ENCODE measurements at places on chromosomes 4 and X.
A peak's percentile ranks its signal among the peaks of the same experiment; 100 is the strongest.

DNA sequence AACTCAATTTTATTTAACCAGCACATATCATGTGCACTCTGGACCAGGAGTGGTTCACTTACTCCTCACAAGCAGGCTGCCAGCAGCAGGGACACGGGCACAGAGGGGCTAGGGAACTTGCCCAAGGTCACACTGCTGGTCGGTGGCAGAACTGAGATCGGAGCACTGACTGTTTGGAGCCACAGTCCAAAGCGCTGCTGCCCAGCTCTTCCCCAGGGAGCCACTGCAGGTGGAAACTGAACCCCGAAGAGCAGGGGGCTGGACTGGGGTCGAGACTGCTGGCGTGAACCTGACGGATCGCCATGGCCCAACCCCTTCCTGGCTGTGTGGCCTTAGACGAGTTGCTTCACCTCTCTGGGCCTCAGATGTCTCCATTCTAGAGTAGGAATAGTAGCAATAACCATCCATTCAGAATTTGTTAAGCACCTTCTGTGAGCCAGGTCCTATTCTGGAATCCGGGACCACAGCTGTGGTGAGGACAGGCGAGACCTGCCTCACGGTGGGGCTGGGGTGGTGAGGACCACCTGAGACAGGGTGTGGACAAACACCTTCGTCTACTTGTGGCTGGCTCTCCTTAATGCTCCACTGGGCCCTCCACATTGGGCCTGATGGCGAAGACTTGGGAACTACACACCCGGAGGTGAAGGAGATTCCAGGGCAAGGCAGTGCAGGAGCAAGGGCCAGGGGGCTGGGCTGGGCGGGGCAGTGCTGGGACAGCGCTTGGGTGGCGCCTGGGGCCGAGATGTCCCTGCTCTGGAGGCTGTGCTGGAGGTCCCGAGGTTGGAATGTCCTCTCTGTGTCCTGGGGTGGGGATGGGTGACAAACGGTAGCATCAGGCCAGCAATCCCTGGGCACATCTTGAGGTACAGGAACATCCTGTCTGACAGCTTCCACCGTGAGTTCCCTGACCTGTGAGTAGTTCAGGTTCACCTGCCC lies 32.0 kb upstream of the KIAA0232 start:
- peak; percentile 20 for DNase-seq
- H3K4me3 ChIP-seq = no peak overlapping the region
- peaks cover 41% of the 10 kb centered on the region for H3K4me1 ChIP-seq
- H3K36me3 ChIP-seq = no peaks in the 10 kb centered on the region

GRCh38 chr4:30744957-30745640 lies 24.9 kb downstream of the PCDH7 start:
- no peaks in the 10 kb centered on the region for H3K27me3 ChIP-seq
- H3K4me3 ChIP-seq = no peak overlapping the region
- no peaks in the 10 kb centered on the region for H3K36me3 ChIP-seq
- H3K27ac ChIP-seq = no peak overlapping the region

- no peaks in the 10 kb centered on the region for H3K4me1 ChIP-seq
- H3K4me3 ChIP-seq = no peak overlapping the region
- H3K36me3 ChIP-seq = no peaks in the 10 kb centered on the region
- no peaks in the 10 kb centered on the region for H3K27me3 ChIP-seq
- no peak overlapping the region for H3K27ac ChIP-seq
Measured at GRCh38 chrX:26873736-26874135, 589.4 kb downstream of the PPP4R3C start.

DNA sequence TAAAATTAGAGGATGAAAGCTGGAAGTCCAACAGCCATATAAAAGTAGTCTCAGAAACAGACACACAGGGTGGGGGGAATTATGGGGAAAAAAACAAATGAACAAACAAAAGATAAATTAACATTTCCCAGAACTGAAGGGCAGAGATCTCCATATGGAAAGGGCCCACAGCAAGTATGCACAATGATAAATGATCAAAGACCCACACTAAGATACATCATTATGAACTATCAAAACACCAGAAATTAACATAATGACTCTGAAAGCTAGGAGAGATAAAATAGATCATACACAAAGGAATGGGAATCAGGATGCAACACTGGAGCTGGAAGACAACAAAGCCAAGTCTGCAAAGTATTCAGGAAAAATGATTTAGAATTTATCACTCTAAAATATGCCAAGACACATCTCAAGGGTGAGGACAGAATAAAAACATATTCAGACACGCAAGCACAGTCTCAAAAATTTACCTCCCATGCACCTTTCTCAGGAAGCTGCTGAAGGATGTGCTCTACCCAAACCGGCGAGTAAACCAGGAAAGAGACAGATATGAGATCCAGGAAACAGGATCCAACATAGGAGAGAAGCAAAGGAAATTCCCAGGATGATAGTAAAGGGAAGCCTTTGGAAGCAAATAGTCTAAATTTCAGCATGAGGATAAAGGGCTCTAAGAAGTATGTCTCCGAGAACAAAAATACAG lies 30.7 kb upstream of the KCNE5 start:
- H3K27me3 ChIP-seq = no peaks in the 10 kb centered on the region
- no peak overlapping the region for H3K27ac ChIP-seq
- no peaks in the 10 kb centered on the region for H3K4me1 ChIP-seq

GRCh38 chrX:21972721-21973120 lies 32.2 kb downstream of the SMS start:
- no peak overlapping the region for H3K4me3 ChIP-seq
- peaks cover 18% of the 10 kb centered on the region for H3K4me1 ChIP-seq
- H3K27ac ChIP-seq = peak overlapping the region; percentile 39
- DNase-seq = no peak

DNA sequence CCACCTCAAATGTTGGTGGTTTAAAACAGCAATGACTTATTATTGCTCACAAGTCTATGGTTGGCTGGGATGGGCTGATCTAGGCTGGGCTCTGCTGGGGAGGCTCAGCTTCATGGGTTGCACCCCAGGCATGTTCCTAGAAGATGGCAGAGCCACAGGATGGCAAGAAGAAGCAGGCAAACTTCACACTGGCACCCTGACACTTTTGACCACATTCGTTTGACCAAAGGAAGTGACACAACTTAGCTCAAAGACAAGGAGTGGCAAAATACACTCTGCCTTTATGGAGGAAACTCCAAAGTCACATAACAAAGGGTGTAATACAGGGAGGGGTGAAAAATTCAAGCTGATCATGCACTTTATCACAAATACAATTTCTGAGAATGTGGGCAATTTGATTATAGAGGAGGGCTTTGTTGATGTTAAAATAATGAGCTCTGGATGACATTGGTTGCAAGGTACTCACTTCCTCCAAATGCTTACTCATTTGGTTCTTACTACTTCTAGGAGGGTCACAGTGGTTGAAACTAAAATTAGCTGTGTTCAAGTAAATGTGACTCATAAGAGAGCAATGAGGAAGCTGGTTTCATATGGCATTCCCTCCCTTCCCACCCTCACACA lies 249.2 kb upstream of the RPS6KA3 start:
- H3K4me1 ChIP-seq = peaks cover 4% of the 10 kb centered on the region
- no peak overlapping the region for H3K27ac ChIP-seq
- no peak for DNase-seq
- no peaks in the 10 kb centered on the region for H3K36me3 ChIP-seq
- H3K4me3 ChIP-seq = no peak overlapping the region

DNA sequence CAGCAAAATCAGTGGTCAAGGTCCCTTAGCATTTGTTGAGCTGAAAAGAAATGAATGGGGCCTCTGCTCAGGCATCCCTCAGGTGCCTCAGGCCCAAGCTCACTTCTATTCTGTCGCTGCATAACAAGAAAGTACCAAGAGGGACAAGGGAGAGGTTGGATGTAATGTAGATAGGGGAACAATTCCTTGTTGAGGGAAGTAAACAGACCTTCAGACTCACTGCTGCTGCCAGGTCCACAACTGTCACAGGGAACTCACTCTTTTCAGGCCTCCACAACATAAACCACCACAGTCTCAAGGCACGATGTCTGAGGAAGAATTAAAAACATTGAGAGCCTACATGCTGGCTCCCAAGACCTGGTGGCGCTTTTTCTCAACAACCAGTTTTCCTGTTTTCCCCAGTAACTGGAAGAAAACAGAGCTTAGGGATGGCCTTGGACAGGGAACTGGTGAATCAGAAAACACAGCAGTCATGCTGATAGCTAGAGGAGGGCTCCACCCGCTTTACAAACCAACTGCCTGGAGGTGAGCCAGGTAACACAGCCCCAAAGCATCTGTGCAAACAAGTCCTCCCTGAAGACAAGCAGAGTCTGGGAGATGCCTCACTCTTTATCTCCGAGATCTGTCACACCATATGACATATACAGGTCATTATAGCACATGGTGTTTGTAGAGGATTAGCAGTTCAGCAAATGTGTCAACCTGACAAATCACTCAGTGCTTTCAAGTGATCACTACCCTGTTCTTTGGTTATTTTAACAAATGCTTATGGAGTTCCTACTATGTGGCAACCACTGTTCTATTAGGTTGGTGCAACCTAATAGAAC lies 14.3 kb upstream of the AWAT1 start:
- peak; percentile 72 for DNase-seq
- H3K27me3 ChIP-seq = no peaks in the 10 kb centered on the region
- peaks cover 9% of the 10 kb centered on the region for H3K4me1 ChIP-seq
- H3K27ac ChIP-seq = no peak overlapping the region

DNA sequence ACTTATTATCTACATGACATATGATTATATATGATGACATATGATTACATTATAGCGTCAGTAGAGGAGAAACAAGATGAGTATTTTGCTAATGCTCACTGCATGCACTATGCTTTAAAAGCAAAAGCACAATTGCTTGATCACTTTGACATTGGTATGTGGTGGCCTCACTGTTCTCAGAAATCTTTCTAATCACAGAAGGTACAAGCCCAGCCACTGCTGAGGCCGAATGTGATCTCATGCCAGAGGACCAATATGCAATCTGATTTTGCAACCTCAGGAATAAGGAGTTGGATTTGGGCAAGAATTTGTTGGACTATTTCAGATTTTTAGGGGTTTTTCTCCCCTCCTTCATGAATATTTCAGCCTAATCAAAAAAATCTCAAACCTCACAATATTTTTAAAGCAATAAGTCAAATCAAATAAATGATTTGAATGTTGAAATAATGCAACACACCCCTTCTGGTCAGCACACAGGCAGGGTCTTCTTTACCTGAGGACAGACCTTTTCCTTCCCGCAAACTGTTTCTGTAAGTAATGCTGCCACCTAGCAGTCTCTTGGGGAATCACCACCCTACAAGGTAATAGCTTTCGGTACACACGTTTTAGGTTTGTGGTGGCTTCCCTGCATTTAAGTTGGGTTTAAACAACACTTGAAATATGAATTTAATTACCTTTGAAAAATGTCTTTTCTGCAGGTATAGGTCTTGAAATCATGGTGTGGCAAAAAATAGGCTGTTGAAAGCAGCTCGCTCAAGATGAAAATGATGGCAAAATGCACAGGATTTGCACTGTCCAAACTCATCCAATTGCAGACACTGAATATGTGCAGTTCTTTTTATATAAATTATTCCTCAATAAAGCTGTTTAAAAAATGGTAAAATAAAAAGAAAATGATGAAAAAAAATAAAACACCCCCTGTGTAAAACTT lies 4.8 kb upstream of the CXCL13 start:
- H3K4me1 ChIP-seq = no peaks in the 10 kb centered on the region
- DNase-seq = no peak
- H3K4me3 ChIP-seq = no peak overlapping the region
- no peak overlapping the region for H3K27ac ChIP-seq
- no peaks in the 10 kb centered on the region for H3K27me3 ChIP-seq
- H3K36me3 ChIP-seq = no peaks in the 10 kb centered on the region

DNA sequence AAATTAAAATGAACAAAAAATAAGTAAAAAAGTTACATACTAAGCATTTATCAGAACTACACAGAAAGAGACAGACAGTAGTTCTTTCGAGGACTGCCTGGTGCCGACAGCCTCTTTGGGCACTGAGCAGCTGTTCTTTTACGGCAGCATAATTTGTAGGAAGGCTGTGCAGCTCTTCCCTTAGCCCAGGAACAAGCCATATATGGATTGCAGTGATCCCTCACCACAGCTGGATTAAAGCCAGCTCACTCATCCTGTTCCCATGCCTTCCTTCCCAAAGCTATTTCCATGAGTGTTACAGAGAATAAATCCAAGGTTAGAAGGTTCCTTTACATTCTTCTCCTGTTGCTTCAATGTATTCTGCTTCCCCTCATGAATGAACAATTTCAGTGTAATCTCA lies 71.7 kb downstream of the DDX60L start:
- no peak overlapping the region for H3K27ac ChIP-seq
- H3K27me3 ChIP-seq = no peaks in the 10 kb centered on the region
- no peaks in the 10 kb centered on the region for H3K36me3 ChIP-seq
- no peak overlapping the region for H3K4me3 ChIP-seq
- no peaks in the 10 kb centered on the region for H3K4me1 ChIP-seq

- no peak for DNase-seq
- no peaks in the 10 kb centered on the region for H3K27me3 ChIP-seq
Measured at GRCh38 chrX:9619581-9619980, 146.1 kb downstream of the GPR143 start.

DNA sequence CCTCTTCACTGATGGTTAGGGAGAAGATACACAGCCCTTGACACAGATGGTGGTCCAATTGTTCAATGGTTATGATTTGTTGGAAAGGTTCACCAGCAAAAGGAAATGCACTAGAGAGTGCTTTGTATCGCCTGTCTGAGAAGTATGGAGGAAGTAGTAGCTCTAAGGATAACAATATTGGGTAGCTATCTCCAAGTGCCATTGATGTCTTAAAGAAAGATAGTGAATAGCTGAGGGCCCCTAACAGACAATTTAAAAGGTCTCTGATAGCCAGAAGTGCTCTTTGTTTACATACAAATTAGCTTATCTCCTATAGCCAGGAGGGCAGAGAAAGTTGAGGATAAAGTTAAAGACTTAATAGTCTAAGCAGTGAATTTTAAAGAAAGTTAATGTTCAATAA lies 33.9 kb upstream of the BLTP1 start:
- no peak overlapping the region for H3K27ac ChIP-seq
- H3K27me3 ChIP-seq = no peaks in the 10 kb centered on the region
- H3K4me3 ChIP-seq = no peak overlapping the region
- DNase-seq = no peak
- H3K36me3 ChIP-seq = no peaks in the 10 kb centered on the region
- H3K4me1 ChIP-seq = no peaks in the 10 kb centered on the region

Data from Caco-2 (cell line).